ENCODE measurements at places on chromosomes 12 and 14. TPM values are rescaled to one million over a fixed set of nuclear protein-coding genes. Genes with fewer than 3 reads are reported as not detected.

Gene AQP6
- not detected for total RNA-seq

DNA sequence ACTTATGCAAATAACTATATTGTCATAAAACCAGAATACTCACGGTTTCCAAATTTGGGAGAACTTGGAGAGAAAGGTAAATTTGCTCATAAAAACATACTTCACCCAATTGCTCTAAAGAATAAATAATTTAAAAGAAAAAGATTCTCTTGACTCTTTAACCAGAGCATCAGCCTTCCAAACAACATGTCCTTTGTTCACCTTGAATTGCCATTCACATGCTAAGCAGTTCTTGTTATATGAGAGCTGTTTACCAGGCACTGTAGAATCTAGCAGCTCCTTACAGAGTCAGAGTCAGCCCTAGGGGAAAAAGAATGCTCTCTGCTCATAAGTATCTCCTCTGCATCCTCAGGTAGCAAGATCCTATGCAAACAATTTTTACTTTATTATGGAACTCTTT, 10.2 kb downstream of the SLCO1A2 start:
- no peak for DNase-seq

- DNase-seq, result no peak
Observed at GRCh38 chr12:95712269-95712668, 78.3 kb downstream of the NTN4 start.

Gene SPTLC2
- total RNA-seq, result 17.6 TPM

DNA sequence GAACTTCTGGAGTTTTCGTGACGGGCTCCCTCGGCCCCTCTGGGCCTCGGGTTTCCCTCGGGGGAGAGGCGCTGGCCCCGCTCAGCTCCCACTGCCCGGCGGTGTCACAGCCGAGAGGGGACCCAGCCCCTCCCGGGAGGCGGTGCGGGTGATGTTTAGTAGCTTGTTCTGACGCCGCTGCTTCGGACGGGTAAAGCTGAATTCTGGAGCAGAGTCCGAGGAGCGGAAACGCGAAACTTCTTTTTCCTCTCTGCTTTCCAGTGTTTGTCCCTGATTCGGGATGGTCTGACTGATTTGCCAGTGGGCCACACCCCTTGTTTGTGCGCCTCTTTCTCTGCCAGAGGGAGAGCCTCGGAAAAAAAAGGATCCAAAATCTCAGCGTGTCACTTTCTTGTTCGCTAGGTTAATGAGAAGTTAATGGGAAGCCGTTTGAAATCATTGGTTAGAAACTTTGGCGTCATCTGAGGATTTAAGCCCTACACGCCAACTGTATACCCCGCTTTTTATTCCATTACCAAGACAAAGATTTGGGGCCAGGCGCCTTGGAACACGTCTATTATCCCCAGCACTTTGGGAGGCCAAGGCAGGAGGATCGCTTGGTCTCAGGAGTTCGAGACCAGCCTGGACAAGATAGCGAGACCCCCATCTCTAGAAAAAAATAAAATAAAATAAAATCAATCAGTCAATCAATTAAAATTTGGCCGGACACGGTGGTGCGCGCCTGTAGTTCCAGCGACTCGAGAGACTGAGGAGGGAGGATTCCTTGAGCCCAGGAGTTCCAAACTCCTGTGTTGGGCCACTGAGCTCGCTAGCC, 756 bp downstream of the TULP3 start:
- DNase-seq, result peak; percentile 51

DNA sequence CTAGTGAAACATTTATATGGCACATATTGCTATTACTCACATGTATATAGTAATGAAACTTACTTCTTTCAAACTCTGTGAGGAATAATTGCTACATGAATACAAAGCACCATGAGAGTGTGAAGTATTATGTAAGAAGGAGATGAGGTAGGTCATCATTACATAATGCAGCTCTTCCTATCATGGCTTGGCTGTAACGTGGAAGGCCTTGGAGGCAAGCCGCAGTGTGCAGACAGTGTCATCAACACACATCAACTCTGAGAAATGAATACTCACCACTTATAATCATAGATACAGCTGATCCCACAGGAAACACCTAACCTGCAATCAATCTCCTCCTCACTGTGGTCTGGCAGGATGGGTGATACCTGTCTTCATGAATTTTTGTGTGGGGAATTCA, 49.9 kb upstream of the CCDC91 start:
- no peak for DNase-seq

DNA sequence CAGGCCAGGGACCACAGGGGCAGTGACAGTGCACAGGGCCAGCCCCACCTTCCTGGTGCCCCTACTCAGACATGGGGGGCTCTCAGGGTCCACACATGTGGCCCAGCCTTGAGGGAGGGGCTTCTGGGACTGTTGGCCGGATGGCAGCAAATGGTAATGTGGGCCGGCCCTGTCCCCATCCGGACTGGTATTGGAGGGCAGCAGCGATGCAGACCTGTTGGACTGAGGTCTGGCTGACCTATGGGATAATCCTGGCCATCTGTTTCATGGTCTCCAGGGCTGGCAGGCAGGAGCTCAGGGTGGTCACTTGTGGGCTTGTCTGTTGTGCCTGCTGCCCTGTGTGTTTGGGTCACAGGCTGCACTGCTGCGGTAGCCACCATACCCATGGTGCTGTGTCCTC, 387.5 kb downstream of the TMEM121 start:
- no peak for DNase-seq

- peak; percentile 31 for DNase-seq
Observed at GRCh38 chr14:97523936-97524335, 726.8 kb downstream of the VRK1 start.

Gene TGM1
- 3.3 TPM for total RNA-seq

GRCh38 chr12:51392556-51393237, 1.5 kb upstream of the GALNT6 start:
- DNase-seq, result no peak

Measured in A172 (cell line).